ENCODE measurements at places on chromosomes 6 and 20. TPM values are rescaled to one million over a fixed set of nuclear protein-coding genes. Genes with fewer than 3 reads are reported as not detected.

DNA sequence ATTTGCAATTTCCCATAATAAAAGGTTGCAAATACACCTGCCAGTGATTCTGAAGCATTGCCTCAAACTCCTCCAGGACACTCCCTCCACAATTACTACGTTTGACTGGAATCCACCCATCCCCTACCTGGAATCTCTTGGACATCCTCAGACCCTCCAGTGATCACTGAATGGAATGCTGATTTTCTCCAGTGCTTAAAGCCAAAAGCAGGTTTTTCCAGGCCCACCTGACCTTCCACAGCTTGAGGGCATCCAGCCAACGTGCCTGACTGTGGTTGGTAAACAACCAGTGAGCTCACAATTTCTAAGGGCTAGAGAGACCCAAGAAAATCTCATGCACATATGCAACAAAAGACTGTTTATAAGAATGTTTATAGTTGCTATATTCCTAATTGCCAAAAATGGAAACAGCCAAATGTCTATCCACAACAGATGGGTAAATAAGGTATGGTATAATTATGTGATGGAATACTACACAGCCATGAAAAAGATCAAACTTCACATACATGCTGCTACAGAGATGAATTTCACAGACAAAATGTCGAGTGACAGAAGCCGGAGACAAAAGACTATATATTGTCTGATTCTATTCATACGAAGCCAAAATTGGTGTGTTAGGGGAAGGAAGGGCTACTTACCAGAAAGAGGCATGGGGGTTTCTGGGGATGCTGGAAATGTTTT, 147.1 kb upstream of the RREB1 start:
- DNase-seq = no peak

The F13A1 gene
- 31.1 TPM for polyA plus RNA-seq

DNA sequence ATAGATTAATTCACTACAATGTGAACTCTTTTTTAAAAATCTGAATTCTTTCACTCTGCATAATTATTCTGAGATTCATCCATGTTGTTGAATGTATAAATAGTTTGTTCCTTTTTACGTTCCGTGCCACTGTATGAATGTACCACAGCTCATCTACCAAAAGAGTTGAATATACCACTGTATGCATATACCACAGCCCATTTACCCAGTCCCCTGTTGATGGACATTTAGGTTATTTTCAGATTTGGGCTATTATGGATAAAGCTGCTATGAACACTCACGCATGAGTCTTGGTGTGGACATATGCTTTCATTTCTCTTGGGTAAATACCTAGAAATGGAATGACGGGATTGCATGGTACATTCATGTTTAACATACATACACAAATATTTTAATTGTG, 28.2 kb downstream of the PNPLA1 start:
- no peak for DNase-seq

DNA sequence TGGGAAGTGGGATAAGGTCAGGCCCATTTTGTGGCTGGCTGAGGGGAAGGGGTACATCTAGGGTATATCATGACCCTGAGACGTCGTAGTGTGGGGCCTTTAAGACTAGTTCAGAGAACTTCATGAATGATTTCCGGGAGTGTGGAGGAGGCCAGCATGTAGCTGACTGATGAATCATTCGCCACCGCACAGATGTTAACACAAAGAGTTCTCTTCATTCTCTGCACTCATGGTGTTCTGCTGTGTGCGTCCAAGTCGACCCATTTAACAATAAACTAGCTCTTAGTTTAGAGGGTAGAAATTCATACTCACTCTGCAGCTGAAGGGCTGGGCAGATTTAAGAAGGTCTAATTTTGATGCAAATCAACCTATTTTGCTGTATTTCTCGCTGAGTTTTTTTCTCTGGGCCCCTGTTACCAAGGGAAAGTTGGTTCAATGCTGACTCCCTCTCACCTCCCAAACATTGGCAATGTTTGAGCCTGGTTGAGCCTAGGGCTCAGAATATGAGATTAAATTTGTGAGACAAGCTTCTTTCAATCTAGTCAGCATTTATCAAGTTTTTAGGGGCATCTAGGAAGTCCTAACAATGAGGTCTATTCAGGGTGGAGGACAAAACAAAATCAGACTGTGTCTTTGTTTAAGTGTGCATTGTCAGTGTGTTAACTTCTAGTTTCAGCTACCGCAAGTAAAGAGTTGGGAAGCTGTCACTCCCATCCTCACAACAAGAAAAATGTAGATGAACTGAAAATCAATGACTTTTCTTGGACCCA, 106.8 kb upstream of the CBLN4 start:
- no peak for DNase-seq

The MRAP2 gene
- polyA plus RNA-seq = 17.7 TPM

DNA sequence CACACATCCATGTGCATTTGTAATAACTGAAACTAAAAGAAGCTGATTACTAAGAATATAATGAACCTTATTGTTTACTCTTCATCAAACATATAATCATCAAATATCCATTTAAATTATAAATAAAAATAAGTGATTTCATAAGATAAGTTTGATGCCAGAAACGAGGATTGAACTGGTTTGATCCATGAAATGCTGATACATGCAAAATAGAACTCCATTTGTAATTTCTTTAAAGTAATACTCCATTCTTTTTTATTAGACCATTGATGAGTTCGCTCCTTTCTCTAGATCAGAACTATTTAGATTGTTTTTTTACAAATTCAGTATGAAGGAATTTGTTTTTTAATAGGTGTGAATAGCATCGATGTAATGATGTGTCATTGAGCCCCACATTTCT, 57.6 kb downstream of the EYS start:
- no peak for DNase-seq

DNA sequence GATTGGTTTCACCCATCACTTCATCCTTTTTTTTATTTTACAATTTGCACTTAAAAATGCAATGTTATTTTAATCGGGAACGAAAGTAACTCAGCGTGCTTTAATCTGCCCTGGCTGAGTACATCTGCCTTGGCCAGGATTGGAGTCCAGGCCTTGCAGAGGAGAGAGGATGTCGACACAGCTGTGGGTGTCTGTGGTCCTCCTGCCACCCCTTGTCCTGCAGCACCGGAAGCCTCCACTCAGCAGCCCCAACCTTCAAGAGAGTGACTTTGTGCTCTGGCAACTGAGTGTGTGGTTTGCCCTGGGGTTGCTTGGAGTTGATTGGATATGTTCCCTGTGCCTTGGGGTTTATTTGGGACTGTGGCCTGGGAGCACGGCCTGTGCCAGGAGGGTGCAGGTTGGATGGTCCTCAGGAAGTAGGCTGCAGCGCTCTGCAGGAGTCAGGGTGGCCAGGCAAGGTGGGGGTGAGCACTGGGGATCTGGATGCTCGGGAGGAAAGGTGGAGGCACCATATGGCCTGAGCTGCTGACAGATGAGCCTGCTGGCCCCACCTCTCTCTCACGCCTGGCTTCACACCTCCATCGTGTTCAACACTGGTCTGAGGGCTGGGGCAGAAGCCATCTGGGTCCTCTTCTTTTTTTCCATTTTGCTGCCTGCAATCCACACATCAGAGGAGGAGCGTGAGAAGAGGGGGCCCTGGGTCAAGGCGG, 4.3 kb downstream of the MYT1 start:
- no peak for DNase-seq

GRCh38 chr6:96466147-96466863, 55.3 kb upstream of the UFL1 start:
- no peak for DNase-seq

DNA sequence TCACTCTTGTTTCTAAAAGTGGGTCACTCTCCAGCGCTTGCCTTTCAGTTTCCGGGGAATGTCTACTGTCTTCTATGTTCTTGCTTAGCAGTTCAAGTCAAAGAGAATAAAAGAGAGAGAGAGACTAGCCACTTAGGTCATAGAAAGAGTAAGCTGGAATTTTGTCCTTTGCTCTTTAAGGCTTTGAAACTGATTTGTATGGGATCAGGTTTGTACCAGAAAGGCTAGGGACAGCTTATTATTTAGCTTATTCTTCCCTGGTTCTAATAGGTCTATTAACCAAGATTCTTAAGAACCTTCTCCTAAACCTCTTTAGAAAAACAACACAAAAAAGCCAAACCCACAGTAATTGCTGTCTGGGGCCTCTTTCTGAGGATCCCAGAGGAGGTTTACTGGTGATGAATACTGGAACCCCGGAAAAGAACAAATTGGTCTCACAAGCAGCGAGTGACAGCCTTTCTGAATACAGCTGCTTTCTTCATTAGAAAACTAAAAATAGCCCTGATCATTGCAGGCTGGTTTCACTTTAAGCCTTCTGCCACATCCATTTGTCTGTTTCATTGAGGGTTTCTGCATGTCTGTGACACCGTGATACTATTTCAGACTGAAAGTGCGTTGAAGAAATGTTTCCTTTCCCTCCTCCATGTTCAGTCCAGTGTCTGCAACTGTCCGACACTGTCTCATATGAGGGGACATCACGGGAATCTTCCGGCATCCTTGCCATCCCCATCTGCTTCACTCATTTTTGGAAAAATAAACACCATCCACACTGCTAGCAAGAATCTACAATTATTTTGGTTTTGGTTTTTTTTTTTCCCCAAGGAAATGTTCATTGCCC, 75.1 kb upstream of the ATXN1 start:
- DNase-seq = no peak

- no peak for DNase-seq
These were observed 18.3 kb downstream of the DDX27 start for GRCh38 chr20:49237531-49237930.

- DNase-seq = no peak
These were observed 14.6 kb upstream of the TAAR1 start for GRCh38 chr6:132673376-132674094.

The MYLK4 gene
- 1.6 TPM for polyA plus RNA-seq

The ADGRF5 gene
- polyA plus RNA-seq = 24.7 TPM

- DNase-seq = no peak
These were observed 52.6 kb downstream of the E2F3 start for GRCh38 chr6:20454204-20454824.

DNA sequence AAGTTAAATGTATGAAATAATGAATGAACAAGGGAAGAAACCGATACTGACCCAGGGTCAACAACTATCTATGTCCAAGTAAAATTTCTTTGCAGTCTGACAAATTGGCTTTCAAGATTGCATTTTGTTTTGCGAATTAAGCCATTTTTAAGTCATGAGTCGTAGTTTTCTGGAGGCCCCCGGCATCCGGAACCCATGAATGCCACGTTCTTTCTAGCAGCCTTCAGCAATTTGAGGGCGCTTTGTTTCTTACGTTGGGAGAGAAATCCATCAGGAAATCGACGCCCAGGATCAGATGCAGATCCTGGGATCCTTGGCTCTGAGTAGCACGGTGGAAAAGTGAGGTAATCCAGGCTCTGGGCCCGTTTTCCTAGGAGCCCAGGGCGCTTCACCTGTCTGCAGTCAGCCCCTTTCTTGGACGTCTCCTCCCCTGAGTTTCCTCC, 309 bp upstream of the ABRACL start:
- no peak for DNase-seq

- no peak for DNase-seq
These were observed 8.9 kb upstream of the QKI start for GRCh38 chr6:163405412-163406309.

The GPX5 gene
- polyA plus RNA-seq = not detected

The UST gene
- 11.0 TPM for polyA plus RNA-seq

DNA sequence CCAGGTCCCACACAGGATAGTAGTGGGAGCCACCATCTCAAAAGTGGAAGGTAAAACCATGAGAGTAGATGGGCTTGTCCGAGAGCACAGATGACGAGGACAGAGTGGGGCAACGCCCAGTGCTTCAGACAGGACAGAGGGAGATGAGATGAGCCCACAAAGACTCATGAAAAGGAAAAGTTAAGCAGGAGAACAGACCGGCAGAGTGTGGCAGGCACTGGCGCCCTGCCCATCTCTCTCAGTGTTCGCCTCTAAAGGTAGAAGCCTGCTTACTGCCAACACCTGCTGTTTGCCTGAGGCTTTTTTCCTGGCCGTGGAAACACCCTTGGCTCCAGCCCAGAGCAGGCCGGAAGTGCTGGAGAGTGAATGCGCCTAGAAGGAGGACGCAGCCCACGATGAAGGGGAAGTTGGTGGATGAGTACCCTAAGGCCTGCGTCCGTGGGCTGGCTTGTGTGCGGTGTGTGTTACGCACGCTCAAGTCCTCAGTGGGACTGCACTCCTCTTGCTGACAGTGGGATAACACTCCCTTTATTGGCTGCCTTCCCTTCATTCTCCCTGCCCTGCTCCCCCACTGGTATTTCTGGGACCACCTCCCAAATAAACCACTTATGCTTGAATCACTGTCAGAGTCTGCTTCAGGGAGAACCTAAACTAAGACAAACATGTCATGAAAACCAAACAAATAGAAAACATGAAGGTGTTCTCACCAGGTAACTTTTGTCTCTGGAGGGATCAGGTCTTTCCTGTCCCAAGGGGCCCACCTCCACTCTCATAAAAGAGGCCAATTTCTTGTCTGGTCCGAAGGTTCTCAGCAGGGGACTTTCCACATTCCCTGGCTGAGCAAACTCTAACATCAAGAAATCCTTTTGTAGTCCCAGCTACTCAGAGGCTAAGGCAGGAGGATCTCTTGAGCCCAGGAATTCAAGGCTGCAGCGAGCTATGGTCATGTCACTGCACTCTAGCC, 9.1 kb upstream of the FOXP4 start:
- no peak for DNase-seq

GRCh38 chr6:125950293-125950692, 6.3 kb upstream of the HINT3 start:
- no peak for DNase-seq

DNA sequence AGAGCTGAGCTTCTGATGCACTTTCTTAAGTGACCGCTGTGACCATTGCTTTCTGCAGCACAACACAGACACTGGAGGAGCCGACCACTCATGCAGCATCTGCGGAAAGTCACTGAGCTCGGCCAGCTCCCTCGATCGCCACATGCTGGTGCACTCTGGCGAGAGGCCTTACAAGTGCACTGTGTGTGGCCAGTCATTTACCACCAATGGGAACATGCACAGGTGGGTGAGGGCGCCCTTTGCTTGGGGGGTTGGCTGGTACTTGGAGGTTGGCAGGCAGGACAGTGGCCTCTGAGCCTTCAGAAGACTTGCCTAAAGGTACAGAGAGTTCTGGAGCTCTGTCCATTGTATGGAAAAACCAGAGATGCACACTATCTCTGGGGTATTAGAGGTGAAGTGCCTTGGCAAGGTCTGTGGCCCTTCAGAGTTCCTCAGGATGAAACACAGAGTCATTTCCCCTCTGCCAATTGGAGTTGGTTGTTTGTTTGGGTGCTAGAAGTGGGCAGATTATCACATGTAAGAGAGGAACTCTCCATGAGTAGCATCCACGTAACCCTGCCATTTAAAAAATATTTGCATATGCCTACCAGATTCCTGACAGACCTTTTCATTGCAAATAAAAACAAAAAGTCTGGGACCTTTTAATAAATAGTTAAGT, 81.5 kb downstream of the RREB1 start:
- DNase-seq = no peak

The TINAG gene
- 29.1 TPM for polyA plus RNA-seq

GRCh38 chr6:125974214-125974866, 12.0 kb upstream of the TRMT11 start:
- no peak for DNase-seq

DNA sequence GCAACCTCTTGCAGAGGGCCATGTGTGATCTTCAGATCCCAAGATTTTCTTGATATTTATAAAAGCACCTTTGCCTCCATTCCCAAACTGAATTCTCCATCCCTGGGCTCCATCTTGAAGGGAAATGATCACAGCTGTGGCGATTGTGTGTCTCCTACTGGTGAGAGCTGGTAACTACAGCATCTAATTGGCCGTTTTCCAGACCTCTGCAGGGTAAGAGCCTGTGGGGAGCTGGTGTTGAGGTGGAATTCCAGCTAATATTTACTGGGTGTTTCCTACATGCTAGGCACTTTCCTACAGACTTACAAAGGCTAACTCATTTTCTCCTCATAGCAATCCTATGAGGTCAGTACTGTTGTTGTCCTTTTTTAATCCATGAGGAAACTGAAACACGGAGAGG, 59.2 kb upstream of the FNDC1 start:
- DNase-seq = no peak

Measured in left renal pelvis (tissue), 4 donors.